ENCODE measurements at places on chromosomes 3 and 15.

DNA sequence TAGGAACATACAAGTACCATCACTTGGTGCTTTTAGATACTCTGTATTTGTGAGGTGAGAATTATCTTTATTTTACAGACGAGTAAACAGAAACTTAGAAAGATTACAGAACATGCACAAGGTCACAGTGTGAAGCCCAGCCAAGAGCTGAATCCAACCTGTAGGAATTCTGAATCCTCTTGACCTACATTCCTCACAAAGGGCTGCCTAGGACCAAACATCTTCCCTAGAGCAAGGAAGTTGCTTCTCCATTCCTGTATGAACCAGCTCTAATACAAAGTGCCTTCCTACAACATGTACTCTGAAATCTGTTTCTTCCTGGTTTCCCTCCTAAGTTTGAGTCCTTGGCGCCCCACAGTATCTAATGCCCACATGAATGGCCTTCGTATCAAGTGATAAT lies 2.9 kb downstream of the HDGFL3 start:
- no peak for DNase-seq

DNA sequence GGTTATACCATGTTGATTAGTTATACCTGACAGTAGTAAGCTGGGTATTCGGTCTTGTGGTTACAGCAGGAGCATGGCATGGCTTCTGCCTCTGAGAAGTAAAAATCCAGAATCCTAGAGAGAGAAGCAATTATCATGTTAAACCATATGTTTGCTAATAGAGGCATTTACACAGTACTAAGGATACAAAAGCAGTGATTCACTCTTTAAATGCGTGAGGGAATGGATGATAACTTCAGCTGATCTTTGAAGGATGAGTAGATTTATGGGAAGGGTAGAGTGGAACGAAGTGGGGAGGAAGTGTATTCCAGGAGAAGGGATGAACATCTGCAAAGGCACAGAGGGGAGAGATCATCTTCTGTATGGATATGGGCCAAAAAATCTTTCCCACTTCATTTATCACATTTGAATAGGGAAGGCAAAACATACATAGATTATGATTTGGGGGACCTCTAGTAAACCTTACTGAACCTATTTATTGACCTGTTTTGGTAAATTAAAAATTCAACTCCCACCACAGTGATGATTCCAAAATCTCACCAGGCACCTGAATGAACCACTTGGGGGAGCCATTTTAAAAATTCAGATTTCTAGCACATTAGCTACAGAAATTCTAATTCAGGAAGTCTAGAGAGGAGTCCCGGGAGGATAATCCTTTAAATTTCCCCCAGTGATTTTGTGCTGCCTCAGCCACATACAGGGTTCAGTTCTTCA lies 35.1 kb downstream of the IGSF10 start:
- no peak for DNase-seq

DNA sequence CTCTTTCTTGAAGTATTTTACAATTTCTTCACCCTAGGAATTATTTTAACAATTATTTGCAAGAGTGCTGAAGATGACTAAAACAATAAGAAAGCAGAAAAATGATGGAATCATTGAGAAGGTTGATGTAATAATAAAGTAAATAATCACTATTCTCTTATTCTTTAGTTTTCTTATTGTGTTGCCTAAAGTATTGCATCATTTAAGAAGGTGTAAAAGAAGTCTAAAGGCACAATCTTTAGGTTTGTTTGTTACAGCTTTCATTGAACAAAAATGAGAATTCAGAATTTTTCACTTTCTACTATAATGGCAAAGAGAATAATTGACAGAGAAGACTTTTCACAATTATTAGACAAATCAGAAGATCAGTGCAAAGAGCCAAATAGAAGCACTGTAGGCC lies 65.2 kb downstream of the ASTE1 start:
- no peak for DNase-seq

DNA sequence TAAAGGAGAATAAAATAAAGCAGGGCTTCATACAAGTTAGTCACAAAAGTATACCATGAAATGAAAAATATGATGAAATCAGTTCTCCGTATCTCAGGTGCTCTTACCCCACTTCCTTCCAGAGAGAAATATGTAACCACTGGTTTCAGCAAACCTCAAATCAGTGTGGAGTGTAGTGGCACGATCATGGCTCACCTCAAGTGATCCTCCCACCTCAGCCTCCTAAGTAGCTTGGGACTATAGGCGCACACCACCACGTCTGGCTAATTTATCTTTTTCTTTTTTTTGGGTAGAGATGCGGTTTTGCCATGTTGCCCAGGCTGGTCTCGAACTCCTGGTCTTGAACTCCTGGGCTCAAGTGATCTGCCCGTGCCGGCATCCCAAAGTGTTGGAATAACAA lies 24.2 kb downstream of the DENND4A start:
- DNase-seq = peak; percentile 54

GRCh38 chr3:127204841-127205582 lies 12.1 kb downstream of the PRR23E start:
- DNase-seq = no peak

DNA sequence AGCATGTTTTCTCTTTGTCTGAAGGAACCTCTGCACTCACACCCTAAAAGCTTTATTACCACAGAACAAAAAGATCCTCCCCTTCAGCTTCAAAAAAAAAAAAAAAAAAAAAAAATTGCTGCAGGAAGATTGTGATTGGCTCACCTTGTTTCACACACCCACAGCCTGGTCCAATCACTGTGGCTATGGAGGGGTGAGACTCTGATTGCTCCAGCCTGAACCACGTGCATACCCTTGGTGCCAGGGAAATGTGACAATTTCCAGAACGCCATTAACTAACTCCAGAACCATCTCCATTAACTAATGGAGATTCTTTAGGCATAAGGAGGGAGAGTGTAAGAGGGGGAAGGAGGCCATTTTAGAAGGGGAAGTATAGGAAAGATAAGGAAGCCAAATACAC lies 106.5 kb upstream of the CRBN start:
- DNase-seq = no peak

DNA sequence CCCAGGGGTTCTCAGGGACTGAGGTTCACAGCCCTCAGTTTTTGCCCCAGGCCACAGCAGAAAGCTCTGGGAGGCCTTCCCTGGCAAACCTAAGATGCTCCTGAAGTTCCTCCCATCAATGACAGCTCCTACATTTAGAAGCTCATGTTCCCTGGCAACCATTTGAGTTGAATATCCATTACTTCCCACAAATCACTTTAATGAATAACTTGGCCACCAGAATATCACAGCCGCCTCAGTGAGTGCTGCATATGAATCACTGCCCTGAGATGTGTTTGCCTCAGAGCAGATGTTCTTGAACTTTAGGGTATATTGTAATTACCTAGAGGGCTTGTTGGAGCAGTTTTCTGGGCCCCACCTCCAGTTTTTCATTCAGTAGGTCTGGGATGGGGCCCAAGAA lies 27.4 kb downstream of the SLCO2A1 start:
- no peak for DNase-seq

DNA sequence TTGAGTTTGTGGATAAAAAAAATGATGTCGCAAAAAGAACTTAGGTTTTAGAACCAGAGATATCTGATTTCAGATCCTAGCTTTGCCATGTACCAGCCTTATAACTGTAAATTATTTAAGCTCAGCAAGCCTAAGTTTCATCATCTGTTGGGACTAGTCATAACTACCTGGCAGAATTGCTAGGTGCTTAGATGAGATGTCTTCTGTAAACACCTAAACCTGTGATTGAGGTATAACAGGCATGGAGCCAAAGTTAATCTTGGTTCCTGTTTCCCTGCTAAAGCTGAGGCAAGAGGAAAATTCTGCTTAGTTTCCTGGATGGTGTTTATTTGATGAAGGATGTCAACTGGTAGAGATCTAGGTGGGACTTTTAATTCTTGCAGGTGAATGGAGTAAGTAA lies 331.3 kb upstream of the RBMS3 start:
- DNase-seq = no peak

DNA sequence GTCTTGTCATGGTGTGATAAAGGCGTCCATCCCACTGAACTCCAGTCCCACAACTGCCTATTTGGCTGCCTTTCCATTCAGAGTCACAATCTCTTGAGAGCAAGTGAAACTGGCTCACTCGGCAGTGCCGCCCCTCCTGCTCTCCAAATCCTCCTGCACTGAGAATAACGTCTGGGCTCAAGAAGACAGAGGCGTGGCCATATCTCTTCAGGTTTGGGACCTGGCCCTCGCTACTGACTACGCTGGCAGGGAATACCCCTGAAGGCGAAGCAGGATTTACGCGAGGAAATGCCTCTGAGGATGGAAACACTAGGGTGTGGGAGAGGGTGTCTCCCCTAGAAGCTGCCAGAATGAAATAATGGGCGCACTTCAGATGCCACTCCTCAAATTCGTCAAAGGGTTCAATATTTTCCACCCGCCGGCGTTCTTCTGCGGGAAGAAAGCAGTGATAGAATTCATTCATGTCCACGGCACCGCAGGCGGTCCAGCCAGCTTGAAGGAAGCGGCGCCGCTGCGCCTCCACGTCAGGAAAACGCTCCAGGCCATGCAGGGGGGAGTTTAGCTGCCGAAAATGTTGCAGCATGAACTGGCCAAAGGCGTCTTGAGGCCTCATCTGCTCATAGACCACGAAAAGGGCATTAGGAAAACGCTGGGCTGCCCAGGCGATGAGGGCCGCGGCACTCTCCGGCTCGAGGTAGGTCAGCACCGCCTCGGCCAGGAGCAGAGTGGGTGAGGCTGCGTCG lies 985 bp downstream of the LCMT2 start:
- peak; percentile 9 for DNase-seq

- no peak for DNase-seq
Measured at GRCh38 chr15:70826634-70827033, 27.3 kb downstream of the LARP6 start.
